ENCODE measurements at places on chromosomes 3 and 15.
A peak's percentile ranks its signal among the peaks of the same experiment; 100 is the strongest.

DNA sequence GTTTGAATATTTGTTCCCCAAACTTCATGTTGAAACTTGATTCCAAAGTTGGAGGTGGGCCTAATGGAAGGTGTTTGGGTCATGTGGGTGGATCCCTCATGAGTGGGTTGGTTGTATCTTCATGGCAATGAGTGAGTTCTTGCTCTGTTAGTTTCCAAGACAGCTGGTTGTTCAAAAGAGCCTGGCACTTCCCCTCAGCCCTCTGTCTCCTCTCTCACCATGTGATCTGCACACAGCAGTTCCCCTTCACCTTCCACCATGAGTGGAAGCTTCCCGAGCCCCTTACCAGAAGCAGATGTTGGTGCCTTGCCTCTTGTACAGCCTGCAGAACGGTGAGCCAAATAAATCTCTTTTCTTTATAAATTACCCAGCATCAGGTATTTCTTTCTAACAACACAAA, 327.1 kb upstream of the SLCO3A1 start:
- no peak for DNase-seq

- no peak for DNase-seq
These were observed 160.2 kb downstream of the XXYLT1 start for GRCh38 chr3:195110647-195111318.

DNA sequence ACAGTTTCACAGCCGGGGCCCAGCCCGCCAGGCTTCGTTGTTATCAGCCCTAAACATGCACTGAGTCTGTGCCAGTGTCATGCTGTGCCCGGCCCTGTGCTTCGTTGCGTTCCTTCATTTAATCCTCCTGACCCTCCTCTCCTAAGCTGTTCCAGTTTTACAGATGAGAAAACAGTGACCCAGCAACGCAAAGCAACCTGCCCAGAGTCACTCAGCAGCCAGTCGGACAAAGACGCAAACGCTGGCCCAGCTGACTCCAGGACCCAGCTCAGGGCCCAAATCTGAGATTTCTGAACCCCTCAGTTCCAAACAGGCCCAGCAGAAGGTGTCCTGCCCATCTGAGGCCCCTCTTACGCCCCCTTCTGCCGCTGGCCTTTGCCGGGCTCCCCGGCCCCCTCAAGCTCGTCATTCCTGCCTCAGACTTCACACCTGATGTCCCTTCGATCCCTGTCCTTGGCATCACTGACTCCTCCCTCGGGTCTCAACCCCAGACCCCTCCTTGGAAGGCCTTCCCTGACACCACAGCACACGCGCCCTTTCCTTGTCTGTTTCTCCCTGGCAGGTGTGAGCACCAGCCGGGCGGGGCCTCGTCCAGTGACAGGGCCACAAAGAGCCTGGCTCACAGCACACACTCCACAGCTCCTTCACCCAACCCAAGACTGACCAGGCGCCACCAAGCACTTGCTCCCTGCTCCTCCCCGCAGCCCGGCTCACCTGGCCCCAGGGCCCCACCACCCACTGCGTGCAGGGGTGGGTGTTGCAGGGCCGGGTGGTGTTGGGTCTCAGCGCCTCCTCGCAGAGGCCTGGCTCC, 48.1 kb downstream of the ADAMTS7 start:
- DNase-seq, result no peak

DNA sequence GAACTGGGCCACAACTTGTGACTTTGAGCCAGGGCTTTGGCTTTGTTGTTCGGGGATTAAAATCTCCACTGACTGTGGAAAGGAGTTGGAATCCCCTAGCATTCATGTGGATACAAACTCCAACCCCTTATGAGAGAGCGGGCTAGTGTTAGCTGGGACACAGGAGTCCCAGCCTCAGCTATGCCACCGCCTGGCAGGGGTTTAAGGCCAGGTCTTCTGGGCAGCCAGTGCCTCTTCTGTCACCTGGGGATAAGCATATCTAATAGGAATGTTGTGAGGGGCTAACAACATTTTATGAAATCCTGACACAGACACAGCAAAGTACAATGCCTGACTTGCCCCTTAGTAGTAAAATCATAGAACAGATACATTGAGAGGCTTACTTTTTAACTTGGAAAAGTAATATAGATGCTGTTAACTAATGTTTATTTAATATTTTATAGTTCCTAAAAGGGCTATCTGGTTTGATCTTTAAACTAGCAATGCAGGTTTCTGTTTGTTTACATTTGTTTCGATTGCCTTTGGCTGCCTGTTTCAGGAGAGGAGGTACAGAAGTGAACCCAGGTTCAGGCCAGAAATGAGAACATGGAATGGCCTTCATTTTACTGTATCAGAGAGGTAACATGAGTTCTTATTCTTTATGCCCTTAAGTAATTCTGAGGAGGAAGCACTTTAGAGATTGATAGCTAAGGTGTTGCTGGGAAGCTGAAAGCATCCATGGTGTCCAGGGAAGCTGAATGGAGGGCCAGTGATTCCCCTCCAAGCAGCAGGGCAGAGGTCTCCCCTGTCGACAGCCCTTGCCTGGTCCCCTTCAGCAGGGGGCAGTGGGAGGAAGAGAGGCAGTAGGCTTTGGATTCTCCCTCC, 8.7 kb downstream of the GPR160 start:
- DNase-seq, result no peak

GRCh38 chr15:73621286-73621826, 11.8 kb downstream of the NPTN start:
- no peak for DNase-seq

GRCh38 chr3:46848271-46849044, 14.8 kb downstream of the MYL3 start:
- no peak for DNase-seq

- no peak for DNase-seq
These were observed 35.3 kb upstream of the FSIP1 start for GRCh38 chr15:39817892-39818291.

DNA sequence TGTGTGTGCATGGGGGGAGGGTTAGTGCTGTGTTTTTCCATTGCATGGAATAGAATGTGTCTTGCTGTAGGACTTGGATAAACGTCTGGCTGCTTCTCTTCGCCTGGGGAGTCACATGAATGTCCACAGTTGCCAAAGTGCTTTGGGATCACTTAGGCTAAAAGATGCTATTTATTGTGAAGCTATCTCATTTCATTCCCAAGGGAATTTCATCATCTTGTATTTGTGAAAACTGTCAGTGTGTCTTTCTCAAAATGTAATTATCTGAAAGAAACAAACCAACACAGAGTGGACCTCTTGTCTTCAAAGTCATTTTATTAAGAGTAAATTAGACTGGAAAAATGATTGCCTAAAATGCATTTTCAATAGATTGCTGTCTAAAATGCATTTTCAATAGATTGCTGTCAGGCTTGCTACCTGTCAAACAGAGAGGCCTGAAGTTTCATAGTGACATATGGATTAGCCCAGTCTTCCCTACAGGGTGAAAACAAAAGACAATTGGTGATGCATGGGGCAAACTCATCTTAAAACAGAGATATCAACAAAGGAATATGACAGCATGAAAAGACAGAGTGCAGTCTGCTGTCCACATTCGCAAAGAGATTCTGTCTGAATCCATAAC, 117.1 kb upstream of the GOLIM4 start:
- DNase-seq, result no peak

- DNase-seq, result no peak
These were observed 137.6 kb downstream of the SRGAP3 start for GRCh38 chr3:9111866-9112265.

DNA sequence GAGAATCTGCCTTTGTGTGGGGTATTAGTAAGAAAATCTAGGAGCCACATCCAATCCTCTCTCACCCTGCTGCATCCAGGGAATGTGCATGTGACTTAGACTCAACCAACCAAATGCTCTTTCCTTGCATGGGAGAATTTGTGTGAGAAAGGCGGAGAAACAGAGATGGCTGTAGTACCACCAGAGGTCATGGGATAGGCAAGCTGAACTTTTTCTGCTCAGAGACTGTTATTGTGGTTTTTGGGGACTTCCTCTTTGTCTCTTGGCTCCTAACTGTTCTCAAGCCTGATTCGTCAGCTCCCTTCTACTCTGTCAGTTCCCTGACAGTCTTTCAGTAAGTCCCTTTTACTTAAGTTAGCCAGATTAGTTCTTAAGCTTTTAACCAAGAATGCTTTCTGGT, 2.6 kb upstream of the ZSCAN2 start:
- peak; percentile 58 for DNase-seq

DNA sequence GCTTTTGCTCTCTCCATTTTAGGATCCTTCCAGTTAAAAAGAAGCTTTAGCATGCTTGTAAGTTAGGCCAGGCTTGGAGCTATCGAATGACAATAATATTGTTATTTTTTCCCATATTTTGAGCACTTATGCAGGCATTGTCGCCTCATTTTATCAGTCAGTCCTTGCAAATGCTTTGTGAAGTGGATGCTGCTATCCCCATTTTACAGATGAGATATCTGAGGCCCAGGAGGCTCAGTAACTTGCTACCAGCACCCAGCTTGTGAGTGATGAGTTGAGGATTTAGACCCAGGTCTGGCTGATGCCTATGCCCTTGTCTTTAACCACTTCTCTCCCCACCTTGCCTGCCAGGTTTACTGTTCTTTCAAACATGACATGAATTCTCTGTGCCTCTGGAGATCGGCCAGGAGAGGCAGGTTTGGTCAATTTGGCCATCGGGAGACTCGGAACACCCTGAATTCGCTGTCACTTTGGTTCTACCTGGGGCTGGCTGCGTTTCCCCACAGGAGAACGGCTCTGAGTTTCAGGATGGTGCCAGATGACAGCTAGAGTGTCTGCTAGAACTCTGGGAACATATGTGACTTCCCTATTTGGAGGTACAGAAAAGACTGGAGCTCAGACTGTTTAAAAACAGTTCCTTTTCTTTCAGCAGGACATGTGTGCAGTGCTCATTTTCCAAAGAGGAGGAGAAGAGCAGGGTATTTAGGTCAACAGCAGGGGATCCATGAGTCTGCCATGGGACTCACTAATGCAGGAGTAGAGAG, 25.5 kb upstream of the ZNF710 start:
- DNase-seq, result no peak

DNA sequence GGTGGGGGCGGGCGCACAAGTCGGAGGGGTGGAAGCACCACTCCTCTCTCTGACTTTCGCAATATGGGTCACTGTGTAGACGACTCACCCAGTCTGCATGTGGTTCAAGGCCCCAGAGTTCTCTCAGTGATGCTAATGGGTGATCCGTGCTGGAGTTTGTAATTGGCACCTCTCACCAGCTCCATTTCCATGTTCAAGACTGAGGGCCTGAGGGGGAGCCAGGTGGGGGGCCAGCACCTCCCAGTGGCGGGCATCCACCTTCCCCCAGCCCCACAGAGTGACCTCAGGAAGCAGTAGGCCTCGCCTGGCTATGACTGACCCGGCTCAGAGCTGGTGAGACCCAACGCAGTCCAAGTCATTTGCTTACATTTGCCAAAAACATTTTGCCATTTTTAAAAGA, 230.0 kb upstream of the ST8SIA2 start:
- no peak for DNase-seq

GRCh38 chr3:152556731-152557254, 278.1 kb upstream of the P2RY1 start:
- DNase-seq, result no peak

DNA sequence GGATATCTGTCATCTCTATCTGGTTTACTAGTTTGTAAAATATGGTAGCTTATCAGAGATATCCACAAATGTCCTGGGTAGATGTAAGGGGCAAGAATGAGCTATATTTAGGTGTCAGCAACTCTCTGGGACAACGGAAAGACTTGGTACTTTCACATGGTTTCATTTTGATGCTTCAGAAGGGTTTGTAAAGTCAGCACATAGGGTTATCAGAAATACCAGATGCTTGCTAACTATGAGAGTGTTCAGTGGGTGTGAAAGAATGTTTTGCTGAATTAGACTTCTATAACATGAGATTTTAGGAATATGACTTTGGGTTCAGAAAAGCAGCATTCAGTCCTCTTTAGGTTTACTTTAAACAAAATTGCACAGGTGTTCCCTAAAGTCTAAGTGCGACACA, 466.5 kb upstream of the PDZRN3 start:
- DNase-seq, result no peak

GRCh38 chr3:129358772-129359371, 69.6 kb downstream of the EFCAB12 start:
- no peak for DNase-seq

GRCh38 chr15:63983061-63983711, 63.1 kb downstream of the DAPK2 start:
- no peak for DNase-seq

- DNase-seq, result peak; percentile 50
These were observed 13.4 kb upstream of the GHSR start for GRCh38 chr3:172461530-172462138.

- DNase-seq, result no peak
These were observed 65.8 kb downstream of the CTNNB1 start for GRCh38 chr3:41265011-41265545.

DNA sequence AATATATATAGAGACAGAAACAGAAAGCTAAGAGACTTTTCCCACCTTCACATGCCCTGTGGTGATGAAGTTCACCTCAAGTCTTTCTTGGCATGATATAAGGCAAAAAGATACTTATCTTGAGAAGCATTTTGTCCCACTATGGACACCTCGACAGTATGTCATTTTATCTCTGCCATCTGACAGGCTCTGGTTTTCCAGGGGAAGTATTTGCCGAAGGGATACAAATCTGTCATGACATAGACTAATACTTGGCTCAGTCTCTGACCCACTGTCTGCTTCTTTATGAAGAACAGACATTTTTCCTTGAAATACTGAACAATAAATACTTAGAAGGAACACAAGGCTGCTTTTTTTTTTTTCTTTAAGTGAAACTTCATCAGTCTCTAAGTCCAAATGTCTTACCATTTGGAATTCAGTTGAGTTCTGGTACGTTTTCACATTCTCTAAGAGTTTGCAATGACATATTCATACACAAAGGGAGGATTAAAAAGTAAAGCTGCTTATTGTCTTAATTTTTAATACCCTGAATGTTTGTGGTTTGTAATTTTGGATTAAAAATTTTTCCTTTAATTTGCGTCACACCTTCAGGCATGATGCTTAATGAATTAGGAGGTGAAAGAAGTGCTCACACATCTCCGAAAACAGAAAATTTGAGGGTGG, 87.8 kb upstream of the LMOD3 start:
- DNase-seq, result no peak
